ENCODE measurements at places on chromosomes 16 and 17.

- DNase-seq: peak; percentile 90
These were observed 27.2 kb downstream of the ARHGAP27 start for GRCh38 chr17:45405250-45406086.

DNA sequence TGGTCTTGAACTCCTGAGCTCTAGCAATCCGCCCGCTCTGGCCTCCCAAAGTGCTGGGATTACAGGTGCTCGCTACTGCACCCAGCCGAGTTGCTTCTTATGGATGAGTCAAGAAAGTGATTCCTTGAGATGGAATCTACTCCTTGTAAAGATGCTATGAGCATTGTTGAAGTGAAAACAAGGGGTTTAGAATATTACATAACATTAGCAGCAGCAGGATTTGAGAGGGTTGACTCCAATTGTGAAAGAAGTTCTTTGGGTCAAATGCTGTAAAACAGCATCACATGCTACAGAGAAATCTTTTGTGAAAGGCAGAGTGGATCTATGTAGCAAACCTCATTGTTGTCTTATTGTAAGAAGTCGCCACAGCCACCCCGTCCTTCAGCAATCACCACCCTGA, 72.7 kb downstream of the NT5M start:
- DNase-seq: no peak

DNA sequence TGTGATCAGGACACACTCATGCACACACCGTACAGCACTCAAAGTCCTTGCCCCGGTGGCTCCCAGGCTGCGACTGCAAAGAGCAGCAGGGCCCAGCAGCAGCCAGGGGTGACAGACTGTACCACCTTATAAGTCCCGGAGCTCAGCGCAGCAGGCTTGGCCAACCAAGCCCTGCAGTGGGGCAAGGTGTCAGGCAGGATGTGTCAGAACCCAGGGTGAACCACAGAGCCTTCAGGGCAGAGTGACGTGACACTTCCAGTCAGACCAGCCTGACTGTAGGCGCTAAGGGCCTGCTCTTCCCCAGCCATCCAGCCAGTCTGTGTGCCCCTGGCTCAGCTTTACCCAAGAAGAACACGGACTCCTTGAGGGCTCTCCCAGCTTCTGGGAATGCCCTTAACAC, 204.1 kb downstream of the COPRS start:
- no peak for DNase-seq

- no peak for DNase-seq
These were observed 4.6 kb downstream of the PRSS21 start for GRCh38 chr16:2821487-2822157.
